Mesendoderm (in vitro differentiated cells): ENCODE measurements at places on chromosomes 7 and 10.

DNA sequence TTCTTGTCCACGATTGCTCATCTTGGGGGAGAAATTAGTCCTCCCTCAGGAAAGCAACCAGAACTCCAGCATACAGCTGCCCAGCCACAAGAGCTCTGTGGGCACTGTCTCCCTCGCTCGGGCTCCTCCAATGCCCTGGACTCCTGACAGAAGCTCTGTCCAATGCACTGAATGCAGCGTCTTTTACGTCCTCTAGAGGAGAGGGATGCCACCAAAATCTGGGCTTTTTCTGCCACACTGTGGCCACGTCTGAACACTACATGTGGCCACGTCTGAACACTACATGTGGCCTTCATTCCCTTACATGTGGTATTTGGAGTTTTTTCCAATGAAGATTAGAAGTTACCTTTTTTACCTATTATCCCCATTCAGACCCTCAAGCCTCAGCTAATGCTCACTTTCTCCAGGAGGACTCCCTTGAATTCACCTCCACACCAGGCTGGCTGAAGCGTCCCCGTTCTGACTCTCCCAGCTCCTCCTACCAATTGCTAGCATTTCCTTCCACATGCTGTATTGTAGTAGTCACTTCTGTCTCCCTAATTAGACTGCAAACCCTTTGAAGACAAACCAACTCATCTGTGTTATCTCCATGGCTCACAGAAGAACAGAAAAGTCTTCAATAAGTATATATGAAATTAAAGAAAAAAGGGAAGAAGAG is 134.3 kb upstream of the PDE1C start:
- no peaks in the 10 kb centered on the region for H3K27me3 ChIP-seq
- no peak overlapping the region for H3K4me3 ChIP-seq
- no peaks in the 10 kb centered on the region for H3K4me1 ChIP-seq
- peak; percentile 88 for DNase-seq

DNA sequence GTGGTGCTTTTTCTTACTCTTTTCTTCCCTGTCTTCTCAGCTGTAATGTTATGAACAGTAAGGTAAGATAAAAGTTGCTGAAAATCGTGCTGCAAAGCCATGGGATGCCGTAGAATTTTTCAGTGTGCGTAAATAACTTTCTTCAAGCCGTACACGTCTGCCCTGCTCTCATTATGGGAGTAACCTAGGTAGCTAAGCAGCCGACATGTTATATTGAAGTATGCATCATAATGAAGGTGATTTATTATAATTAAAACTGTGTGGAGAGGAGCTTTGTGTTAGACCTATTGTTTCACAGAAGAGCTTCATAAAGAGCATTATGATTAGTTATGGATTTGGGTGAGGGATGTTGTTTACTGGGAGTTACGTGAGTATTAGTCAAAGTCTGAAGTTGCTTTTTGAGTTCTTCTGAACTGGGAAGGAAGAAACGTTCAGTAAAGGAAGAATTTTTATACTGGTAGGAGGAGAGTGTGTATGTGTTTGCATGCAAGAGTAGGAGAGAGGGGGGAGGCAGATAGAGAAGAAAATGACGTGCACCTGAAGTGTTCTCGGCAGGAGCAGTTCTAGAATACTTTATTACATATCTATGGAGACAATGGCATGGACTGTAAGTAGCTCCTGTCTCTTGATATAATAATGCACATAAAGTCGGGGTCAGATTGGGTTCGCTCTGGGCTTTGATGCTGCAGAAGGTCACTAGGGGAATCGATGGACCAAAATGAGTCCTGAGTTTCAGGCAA is 56.3 kb downstream of the POU6F2 start:
- H3K4me1 ChIP-seq: no peaks in the 10 kb centered on the region
- H3K4me3 ChIP-seq: no peak overlapping the region
- H3K36me3 ChIP-seq: no peaks in the 10 kb centered on the region
- no peak for DNase-seq
- no peak overlapping the region for H3K27ac ChIP-seq
- no peaks in the 10 kb centered on the region for H3K27me3 ChIP-seq

DNA sequence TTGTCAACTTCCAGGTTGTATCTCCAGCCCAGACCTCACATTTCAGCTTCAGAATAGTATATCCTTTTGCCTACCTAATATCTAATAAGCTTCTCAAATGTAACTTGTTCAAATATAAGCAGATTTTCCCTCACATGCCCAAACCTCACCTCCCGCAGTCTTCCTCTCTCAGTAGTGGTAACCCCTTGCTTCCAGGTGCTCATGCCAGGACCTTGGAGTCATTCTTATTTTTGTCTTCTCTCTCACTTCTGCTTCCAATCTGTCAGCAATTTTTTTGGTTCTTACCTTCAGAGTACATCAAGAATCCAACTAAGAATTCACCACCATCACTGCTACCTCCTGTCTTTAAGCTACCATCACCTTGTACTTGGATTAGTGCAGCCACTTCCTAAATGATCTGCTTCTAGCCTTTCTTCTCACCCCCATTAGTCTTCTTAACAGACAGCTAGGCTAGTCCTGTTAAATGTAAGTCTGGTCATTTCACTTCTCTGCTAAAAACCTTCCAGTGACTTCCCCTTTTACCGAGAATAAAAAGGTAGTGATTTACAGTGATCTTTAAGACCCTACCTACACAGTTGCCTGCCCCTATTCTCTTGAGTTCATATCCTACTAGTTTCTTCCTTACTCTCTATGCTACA is 14.0 kb downstream of the ANKIB1 start:
- no peaks in the 10 kb centered on the region for H3K4me1 ChIP-seq
- H3K4me3 ChIP-seq: no peak overlapping the region
- DNase-seq: no peak

GRCh38 chr10:26832960-26833359 is 27.8 kb downstream of the ABI1 start:
- H3K4me3 ChIP-seq: no peak overlapping the region
- no peak overlapping the region for H3K27ac ChIP-seq
- no peaks in the 10 kb centered on the region for H3K27me3 ChIP-seq

- H3K4me1 ChIP-seq: no peaks in the 10 kb centered on the region
- no peak overlapping the region for H3K27ac ChIP-seq
- no peak for DNase-seq
- no peaks in the 10 kb centered on the region for H3K27me3 ChIP-seq
- no peak overlapping the region for H3K4me3 ChIP-seq
Observed at GRCh38 chr7:108140671-108141070, 10.5 kb upstream of the LAMB4 start.

- DNase-seq: no peak
- H3K27me3 ChIP-seq: no peaks in the 10 kb centered on the region
- no peak overlapping the region for H3K27ac ChIP-seq
- H3K4me3 ChIP-seq: no peak overlapping the region
Observed at GRCh38 chr10:31136930-31137885, 105.5 kb upstream of the ZNF438 start.

DNA sequence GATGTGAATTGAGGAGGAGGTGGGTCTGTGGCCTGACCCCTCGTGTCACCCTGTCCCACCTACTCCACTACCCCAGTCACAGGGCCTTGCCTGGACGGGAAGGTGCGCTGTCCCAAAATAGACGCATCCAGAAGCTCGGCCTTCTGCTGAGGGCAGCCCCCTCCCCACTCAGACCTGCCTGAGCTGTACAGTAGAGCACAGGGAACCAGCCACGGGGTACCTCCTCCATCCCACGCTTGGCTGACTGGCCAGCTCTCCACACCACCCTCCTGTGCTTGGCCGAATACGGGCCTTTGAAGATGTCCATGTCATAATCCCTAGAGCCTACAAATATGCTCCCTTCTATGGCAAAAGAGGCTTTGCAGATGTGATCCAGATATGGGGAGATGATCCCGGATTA is 88.3 kb downstream of the CHST15 start:
- no peak overlapping the region for H3K4me3 ChIP-seq
- DNase-seq: no peak
- peaks cover 3% of the 10 kb centered on the region for H3K36me3 ChIP-seq
- no peaks in the 10 kb centered on the region for H3K4me1 ChIP-seq
- H3K27ac ChIP-seq: no peak overlapping the region

DNA sequence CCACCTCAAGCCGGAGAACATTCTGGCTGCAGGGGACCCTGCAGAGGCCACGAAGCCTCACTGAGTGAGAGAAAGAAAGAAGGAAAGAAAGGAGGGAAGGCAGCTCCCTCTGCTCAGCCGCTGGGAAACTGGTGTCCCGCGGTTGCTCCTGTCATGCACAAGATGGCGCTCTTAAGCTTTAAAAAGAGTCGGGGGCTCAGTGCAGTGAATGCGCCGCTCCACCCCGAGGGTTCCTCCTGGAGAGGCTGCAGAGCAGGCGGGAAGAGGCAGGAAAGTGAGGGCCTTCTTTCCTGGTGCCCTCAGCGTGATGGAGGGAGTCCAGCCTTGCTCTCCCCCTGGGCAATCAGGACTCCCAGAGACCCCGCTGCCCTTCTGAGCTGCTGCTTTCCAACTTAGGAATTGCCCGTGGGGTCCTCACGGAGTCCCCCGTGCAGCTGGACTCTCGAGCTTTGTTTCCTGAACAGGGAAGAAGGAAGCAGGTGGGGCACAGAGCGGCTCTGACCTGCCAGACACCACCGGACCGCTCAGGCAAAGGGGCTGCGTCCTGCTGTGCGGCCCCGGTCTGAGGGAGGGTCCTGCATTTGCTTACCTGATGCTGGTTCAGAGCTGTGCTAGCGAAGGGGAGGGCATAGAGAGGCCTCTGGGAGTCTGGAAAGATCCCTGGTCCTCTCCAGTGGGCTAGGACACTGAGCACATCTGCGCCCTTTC is 141.9 kb upstream of the MKI67 start:
- peak; percentile 82 for DNase-seq
- H3K36me3 ChIP-seq: no peaks in the 10 kb centered on the region
- H3K4me1 ChIP-seq: no peaks in the 10 kb centered on the region
- H3K27me3 ChIP-seq: no peaks in the 10 kb centered on the region
- no peak overlapping the region for H3K4me3 ChIP-seq

DNA sequence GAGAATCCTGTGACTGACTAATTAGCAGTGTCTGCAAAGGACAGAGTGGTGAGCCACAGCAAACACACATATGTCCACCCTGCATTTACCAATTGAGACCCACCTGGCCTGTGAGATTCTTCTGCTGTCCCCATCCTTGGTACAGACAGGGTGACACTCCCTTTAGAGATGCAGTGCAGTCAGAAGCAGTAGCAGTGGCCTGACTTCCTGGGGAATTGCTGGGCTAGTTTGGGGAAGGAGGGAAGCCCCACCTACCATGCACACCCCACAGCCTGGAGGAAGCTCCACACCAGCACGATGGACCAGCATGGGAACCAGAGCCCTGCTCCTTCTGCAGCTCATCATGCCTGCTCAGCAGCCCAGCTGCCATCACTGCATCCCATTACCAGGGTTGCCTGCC is 924.9 kb upstream of the ZNF722 start:
- no peaks in the 10 kb centered on the region for H3K4me1 ChIP-seq
- H3K27ac ChIP-seq: no peak overlapping the region
- no peaks in the 10 kb centered on the region for H3K27me3 ChIP-seq
- H3K4me3 ChIP-seq: no peak overlapping the region

DNA sequence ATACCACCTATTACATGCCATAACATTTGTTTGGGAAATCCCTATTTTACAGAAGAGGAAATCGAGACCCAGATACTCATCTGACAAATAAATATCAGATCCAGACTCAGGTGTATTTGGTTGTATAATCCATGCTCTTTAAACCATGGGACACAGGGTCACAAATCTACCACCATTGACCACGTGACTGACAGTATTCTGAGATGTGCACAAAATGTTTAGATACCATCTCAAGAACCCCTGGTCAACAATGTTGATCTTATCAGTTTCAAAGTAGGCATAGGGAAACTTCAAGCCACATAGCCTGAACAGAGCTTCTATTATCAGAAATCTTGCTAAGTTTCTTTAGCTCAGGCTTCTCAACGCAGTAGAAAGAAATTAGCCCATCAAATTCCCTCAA is 93.6 kb downstream of the ICA1 start:
- H3K27ac ChIP-seq: no peak overlapping the region
- no peaks in the 10 kb centered on the region for H3K36me3 ChIP-seq
- no peak for DNase-seq
- H3K27me3 ChIP-seq: no peaks in the 10 kb centered on the region

GRCh38 chr7:18505870-18506460 is 10.4 kb downstream of the HDAC9 start:
- no peaks in the 10 kb centered on the region for H3K27me3 ChIP-seq
- no peak for DNase-seq
- no peak overlapping the region for H3K4me3 ChIP-seq
- no peak overlapping the region for H3K27ac ChIP-seq
- no peaks in the 10 kb centered on the region for H3K4me1 ChIP-seq

GRCh38 chr10:73601486-73601921 is 10.4 kb upstream of the USP54 start:
- no peaks in the 10 kb centered on the region for H3K36me3 ChIP-seq
- no peak overlapping the region for H3K4me3 ChIP-seq
- peak; percentile 84 for DNase-seq
- H3K27ac ChIP-seq: no peak overlapping the region

DNA sequence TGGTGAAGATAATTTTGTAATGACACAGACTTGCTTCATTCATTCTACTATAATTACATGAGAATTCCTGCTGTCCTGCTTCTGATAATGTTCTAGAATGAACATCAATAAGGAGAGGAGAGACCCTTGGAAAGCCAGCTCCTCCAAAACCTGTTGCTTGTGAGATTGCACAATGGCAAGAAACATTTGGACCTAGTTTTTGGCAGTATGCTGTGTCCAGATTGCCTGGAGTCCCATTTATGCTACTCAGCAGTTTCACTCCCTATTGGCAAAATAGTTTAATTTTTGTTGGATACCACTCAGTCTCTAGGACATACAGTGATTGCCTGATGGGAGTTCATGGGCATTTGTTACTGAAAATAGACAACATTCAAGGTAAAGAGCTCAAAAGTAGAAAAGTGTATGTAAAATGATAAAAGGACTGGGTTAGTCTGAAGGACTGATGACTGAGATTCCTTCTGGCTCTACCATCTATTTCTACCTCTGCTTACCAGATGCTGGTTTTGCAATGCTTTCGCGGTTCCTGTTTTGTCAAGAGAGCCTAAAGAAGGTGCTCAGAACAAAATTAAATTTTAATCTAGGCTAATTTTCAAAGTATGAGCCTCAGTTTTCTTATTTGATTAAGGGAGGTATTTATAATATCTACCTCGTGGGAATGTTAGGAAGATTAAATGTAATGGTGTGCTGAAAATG is 8.0 kb upstream of the ACTR3B start:
- H3K4me1 ChIP-seq: no peaks in the 10 kb centered on the region
- H3K36me3 ChIP-seq: no peaks in the 10 kb centered on the region
- H3K27me3 ChIP-seq: no peaks in the 10 kb centered on the region
- DNase-seq: no peak
- no peak overlapping the region for H3K27ac ChIP-seq

GRCh38 chr10:95290461-95291364 is at the start of gene PDLIM1:
TSS of gene PDLIM1 (minus strand) at chr10:95291003. CDS start at chr10:95290915, 88 bp downstream.
- H3K36me3 ChIP-seq: no peaks in the 10 kb centered on the region
- peak within 1 kb of the TSS; percentile 74 for H3K27ac ChIP-seq
- peak; percentile 78 for DNase-seq

DNA sequence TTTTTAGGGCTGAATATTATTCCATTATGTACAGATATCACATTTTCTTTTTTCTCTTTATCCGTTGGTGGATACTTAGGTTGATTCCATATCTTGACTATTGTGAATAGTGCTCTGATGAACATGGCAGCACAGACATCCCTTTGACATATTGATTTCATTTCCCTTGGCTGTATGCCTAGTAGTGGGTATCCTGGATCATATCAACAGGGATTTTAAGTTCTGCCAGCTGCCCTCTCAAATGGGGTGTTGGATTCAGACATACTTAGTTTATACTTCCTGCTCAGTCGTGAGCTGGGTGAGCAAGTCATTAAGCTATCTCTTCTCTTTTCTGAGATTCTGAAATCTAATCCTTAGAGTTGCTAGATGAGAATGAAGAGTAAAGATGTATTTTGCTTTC is 139.6 kb upstream of the SORCS3 start:
- no peak overlapping the region for H3K4me3 ChIP-seq
- H3K27me3 ChIP-seq: no peaks in the 10 kb centered on the region
- H3K27ac ChIP-seq: no peak overlapping the region
- no peak for DNase-seq
